Transverse colon (tissue), 4 donors: ENCODE measurements at places on chromosomes 5 and 9. TPM values are rescaled to one million over a fixed set of nuclear protein-coding genes. Genes with fewer than 3 reads are reported as not detected.
A peak's percentile ranks its signal among the peaks of the same experiment; 100 is the strongest.

- DNase-seq = no peak
Observed at GRCh38 chr5:13601112-13601511, 343.4 kb downstream of the DNAH5 start.

The ANKDD1B gene
- 17.8 TPM for total RNA-seq

The SOWAHA gene
- total RNA-seq = 35.2 TPM

- DNase-seq = no peak
Observed at GRCh38 chr9:131348631-131349521, 45.0 kb upstream of the PRRC2B start.

- no peak for DNase-seq
Observed at GRCh38 chr5:38948501-38948900, 102.7 kb downstream of the OSMR start.

DNA sequence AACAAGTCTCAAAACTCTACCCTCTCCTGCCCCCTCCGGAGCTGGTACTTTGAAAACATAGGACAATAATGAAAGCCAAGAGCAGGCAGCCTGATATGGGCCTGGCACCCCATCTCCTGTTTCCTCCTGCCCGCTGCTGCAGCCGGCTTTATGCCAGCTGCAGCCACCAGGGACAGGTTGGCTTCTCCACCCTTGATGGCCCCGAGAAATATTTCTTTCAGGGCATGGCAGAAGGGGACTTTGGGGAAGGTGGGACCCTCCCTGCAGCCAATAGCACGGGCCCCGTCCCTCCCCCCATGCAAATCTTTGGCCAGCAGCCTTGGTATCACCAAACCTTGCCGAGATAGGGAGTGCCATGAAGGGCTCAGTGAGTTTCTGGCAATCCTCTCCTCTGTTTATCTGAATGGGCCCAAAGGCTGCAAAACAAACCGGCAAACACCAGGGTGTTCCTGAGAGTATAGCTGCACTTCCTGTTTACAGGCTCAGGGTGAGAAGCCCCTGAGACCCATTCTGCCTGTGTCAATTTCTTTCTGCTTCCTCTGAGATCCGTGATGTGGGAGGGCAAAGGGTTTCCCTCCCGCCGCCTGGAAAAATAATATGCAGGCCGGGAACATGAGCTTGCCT lies 73.4 kb upstream of the BOD1 start:
- peak; percentile 31 for DNase-seq

DNA sequence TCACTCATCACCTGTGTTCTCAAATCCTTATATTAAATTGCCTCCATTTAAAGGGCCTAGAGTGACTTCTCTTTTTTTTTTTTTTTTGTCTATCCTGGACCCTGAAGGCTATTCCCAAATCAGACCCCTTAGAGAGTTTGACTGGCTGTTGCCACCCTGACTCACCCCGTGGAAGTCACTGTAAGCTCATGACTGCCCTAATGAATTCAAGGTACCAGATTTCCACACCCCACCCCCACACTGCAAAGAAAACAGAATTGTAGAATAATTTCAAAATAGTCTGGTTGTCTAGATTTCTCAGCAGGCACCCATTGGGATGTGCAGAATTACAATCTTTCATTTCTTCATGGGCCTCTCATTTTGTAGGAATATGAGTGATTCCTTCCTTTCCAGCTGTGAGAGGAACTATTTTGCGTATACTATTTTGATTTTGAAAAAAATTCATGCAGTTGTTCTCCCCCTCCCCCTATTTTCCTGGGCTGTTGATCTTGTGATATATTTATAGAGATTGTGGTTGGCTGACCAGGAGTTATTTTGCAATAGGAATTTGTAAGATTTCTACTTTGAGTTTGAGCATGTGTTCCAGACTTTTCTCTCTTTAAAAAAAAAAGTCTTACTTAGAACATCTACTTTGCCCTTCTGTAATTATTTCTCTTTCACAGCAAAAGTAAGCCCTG lies 79.1 kb downstream of the ZNF618 start:
- no peak for DNase-seq

DNA sequence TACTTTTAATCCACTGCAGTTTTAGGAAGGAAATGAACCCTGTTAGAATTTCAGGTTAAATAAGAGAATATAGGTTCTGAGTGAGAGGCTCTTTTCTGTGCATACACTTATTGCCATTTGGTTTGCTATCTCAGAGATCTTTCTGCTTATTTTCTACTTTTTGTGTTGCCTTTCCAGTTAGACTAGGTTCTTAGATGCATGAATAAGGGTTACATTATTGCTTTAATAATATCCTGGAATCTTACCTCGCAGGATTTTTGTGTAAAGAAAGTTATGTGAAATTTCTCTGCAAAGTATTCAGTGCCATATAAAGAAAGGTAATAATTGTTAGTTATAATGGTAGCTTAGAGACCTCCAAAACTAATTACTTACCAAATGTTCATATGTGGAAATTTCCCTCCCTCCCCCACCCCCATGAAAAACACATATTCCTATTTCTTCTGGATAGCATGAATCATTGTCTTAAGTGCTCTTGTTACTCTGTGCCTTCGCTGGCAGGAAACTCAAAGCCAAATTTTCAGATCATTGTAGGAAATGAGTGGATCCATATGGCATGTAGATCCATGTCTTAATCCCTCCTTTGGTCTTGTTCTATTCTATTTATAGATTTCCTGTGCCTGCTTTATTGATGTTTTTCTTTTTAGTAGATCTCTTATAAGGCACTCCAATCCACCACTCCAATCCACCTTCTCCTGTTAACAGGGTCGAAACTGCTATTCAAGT lies 2.7 kb upstream of the APBA1 start:
- no peak for DNase-seq

GRCh38 chr5:57956636-57957035 lies 474.0 kb upstream of the ACTBL2 start:
- no peak for DNase-seq

The LTC4S gene
- total RNA-seq = 3.8 TPM

The PRR7 gene
- 2.1 TPM for total RNA-seq

DNA sequence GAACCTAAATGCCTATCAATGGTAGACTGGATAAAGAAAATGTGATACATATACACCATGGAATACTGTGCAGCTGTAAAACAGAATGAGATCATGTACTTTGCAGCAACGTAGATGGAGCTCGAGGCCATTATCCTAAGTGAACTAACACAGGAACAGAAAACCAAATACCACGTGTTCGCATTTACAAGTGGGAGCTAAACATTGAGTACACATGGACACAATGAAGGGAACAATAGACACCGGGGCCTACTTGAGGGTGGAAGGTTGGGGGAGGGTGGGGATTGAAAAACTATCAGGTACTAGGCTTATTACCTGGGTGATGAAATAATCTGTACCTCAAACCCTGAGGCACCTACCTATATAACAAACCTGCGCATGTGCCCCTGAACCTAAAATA lies 22.4 kb upstream of the DEPDC1B start:
- DNase-seq = no peak

The GARNL3 gene
- total RNA-seq = 6.0 TPM

The KIAA1191 gene
- total RNA-seq = 108 TPM

DNA sequence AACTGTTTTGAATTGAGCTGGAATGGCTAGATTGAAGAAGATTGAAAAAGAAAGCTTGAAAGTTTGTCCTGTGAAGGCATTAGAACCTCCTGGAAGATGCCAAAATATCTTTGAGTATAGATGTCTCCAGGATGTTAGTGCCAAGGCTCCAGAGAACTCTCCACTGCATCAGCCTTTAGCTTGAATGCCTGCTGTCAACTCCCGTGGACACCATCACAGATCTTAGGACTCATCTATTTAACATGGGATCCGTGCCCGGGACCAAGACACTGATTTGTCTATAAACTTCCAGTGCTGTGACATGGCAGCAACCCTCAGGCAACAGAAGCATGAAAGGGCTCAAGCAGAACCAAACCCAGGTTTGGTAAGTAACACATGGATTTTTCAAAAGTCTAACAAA lies 670.9 kb upstream of the ST8SIA4 start:
- DNase-seq = no peak

DNA sequence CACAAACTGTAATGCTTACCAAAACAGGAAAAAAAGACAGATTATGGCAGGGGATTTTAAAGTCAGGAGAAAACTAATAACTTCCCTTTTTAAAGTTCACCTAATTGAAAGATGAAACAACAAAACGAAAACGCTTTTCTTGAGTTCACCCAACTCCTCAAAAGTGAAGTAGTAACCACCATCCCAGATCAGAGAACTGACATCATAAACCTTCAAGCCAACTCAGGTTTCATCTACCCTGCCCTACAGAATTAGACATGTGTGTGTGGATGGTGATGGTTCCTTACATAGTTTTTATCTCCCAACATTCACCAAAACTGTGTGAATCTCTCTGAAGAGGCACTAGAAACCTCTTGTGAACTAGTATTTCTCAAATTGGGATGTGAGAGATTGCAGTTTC lies 195.2 kb upstream of the PTGER4 start:
- no peak for DNase-seq

The GABRA6 gene
- not detected for total RNA-seq

GRCh38 chr9:117682955-117683710 lies 21.1 kb upstream of the TLR4 start:
- DNase-seq = peak; percentile 33

- DNase-seq = no peak
Observed at GRCh38 chr9:13705918-13706317, 426.4 kb upstream of the MPDZ start.

The DMRTA1 gene
- total RNA-seq = 1.8 TPM

The GNA14 gene
- total RNA-seq = 64.9 TPM

- no peak for DNase-seq
Observed at GRCh38 chr5:171422495-171422894, 3.0 kb downstream of the FGF18 start.

GRCh38 chr5:65104831-65105230 lies 336.1 kb downstream of the CWC27 start:
- no peak for DNase-seq

The SPACA9 gene
- total RNA-seq = 9.0 TPM

DNA sequence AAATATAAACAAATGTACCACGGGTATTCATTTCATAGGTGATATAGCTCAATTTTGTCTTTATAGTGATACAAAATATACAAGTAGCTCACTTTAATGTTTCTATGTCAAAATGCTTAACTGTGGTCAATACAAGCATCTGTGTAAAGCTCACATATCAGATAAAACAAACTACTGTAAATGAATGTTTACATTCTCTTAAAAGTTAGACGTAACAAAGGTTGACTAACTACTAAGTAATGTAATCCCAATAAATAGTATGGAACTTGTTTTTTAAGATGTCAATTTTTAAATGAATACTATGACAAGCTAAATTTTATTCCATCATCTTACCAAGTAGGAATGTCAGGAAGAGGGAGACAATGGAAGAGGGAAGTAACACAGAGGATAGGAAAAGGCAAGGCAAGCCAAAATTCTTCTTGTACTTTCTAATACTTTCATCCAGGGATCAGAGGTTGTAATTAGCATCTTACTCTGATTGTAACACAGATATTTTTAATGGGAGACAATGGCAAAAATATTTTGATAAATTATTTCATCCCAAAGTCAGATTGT lies 105.5 kb downstream of the STRBP start:
- DNase-seq = no peak

The PCDHA6 gene
- not detected for total RNA-seq

The DOK3 gene
- total RNA-seq = 11.0 TPM

- peak; percentile 33 for DNase-seq
Observed at GRCh38 chr5:88826646-88827585, 56.1 kb downstream of the MEF2C start.

GRCh38 chr9:137723783-137724445 lies 105.1 kb downstream of the EHMT1 start:
- no peak for DNase-seq

DNA sequence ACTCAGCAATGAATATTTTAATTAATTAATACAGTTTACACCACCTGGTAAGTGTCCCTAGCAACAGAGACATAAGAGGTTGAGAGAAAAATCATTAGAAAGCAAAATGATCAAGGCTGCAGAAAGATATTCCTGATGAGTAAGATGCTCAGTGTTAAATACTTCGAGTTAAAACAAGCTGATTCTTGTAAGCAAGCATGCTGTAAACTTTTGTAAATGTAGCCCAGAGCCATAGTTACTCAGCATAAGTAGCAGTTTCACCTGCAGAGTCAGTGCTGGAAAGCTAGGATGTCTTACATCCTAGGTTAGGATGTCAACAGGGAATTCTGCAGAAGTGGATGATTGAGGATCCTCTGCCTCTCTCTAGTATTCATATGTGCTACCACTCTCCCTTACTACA lies 4.2 kb downstream of the PRKACG start:
- DNase-seq = no peak

DNA sequence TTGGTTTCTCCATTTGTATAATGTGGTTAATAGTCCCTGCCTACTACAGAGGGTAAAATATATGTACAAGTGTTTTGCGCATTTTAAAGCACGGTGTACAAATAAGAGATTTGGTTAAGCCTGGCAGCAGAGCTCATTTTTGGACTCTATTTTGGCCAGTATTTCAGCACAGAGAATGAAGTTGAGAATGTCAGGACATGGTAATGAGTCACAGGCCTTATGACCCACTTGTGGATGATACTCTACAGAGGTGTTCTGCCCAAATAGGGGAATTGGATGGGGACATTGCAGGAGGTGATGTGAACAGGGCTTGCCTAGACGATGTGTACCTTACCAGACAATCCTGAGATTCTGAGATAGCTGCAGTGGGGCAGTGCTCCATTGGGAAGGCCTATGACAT lies 50.6 kb downstream of the MELK start:
- no peak for DNase-seq

The ANXA1 gene
- 33.3 TPM for total RNA-seq

The ADAMTS13 gene
- 3.3 TPM for total RNA-seq

GRCh38 chr5:161047024-161047423 lies 195.0 kb upstream of the ATP10B start:
- DNase-seq = no peak

The WNT8A gene
- not detected for total RNA-seq

The SH3TC2 gene
- total RNA-seq = 1.6 TPM

GRCh38 chr9:23825700-23826099 lies 340 bp downstream of the ELAVL2 start:
- DNase-seq = no peak

- no peak for DNase-seq
Observed at GRCh38 chr9:136942881-136943230, 1.7 kb downstream of the FBXW5 start.

The SLC45A2 gene
- 1.6 TPM for total RNA-seq

DNA sequence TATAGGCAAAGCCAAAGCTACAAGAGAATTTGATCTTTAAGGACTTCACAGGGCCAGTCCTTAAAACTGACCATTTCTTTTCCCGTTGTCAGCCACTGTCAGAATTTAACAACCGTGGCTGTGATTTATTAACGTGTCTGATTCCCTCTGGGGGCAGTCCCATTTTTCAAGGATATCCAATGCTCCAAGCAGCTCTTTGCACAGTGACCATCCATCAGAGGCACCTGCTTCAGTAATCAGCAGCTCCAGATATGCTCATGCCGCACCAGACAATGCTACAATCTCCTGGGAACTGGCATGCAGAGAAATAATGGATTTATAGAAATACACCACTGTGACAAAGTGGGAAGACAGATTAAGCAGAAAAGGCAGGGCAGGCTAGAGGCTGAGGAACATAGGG lies 163.3 kb upstream of the PPP1R2B start:
- no peak for DNase-seq

DNA sequence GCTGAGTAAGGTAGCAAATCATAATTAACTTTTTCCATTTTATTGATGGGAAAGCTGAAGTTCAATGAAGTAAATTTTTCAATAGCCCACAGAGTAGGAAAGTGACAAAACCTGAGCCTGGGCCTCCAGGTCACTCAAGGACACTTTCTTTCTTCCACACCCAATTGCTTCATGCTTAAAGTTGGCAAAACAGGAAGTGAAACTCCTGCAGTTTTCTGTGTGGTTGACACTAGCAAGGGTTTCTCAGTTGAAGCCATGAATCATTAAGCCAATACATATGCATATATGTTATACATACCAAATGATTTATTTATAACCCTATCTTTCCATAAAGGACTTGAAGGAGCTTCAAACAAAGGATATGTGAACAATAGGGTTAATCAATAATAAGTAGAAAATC lies 13.9 kb downstream of the TLR4 start:
- peak; percentile 20 for DNase-seq

- no peak for DNase-seq
Observed at GRCh38 chr5:168530621-168531150, 1.6 kb downstream of the FBLL1 start.
